ENCODE measurements at places on chromosomes 3 and 15.

DNA sequence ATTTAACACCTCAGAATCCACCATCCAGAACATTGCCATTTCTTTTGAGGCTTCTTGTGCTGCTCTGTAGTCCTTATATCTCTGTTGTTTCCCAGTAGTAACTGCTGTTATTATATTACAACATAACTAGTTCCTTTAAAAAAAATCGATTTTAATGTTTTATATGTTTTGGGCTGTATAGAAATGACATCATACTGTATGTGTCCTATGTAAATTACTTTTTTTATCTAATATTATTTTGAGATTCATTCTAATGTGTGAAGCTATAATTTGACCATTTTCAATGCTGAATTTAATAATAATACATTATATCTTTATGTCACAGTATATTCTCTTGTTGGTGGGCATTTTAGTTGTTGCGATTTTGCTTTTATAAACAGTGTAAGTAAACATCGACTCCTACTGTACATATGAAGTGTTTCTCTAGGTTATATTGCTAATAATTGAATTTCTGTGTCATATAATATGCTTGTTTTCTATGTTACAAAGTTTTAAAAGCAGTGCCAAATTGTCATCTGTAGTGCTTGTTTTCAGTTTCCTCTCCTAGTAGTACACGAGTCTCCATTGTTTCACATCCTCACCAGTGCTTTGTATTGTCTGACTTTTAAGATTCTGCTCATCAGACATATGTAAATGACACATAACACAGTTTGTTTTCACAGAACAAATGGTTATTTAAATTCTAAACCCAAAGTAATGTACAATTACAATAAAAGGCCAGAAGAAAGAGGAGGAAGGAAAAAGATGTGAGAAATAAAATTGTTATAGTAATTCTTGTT lies 172.0 kb upstream of the LRRFIP2 start:
- no peak for DNase-seq

DNA sequence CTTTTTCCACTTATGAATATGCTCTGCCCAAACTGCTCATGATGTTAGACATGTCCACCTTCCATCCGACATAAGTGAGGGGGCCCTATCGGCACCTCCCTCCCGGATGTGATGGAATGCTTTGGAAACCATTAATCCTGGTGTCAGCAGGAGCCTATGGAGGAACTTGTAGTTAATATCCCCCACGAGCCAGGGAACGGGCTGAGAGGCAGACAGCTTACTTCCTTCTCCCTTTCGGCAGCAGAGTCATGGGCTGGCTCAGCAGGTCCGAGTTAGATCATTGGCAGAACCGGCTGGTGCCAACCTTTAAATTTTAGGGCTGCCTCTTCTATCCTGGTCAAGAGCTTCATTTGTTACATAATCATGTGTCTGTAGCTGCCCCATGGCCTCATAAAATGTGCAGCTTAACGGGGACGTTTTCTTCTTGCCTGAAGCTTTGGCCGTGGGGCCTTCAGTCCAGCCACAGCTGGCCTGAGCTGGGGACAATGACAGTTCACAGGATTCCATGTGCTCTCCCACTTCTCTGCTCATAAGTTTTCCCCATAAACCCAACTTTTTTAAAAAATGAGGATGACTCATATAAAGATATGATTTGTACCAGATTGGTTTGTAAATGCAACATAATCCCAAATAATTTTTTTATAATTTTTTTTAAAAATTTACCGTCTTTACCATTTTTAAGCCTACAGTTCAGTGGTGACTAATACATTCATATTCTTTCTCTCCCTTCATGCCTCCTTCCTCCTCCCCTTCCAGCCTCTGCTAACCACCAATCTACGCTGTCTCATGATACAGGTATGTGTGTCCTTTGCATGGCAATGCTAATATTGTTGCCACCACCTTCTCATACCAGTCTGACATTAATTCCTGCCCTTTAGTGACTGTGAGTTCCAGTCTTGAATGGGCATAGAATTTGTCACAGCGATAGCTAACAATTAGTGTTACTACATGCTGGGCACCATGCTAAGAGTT lies 62.2 kb upstream of the RGMA start:
- DNase-seq: no peak

DNA sequence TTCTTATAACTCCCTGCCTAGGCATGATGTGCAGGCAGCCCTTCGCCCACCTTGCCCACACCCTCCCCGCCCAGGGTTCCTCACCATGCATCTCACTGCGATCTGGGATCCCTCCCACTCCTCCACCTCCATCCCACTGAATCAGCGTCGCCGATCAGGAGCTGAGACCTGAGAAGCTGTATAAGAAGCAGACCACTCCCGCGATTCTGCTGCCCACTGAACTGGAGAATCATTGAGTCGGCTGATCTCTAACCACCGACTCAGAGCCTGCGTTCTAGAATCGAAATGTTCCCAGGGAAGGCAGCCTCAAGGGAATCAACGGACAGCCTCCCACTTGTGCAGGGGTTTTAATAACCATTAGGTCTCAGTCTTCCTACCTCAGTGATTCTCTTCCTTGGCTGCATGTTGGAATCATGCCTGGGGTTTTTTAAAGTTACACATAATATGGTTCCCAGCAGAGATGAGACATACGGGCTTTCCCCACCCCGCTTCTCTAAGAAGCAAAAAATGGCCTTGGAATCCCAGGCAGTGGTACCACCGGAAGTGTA lies 60.2 kb downstream of the TMEM44 start:
- no peak for DNase-seq

DNA sequence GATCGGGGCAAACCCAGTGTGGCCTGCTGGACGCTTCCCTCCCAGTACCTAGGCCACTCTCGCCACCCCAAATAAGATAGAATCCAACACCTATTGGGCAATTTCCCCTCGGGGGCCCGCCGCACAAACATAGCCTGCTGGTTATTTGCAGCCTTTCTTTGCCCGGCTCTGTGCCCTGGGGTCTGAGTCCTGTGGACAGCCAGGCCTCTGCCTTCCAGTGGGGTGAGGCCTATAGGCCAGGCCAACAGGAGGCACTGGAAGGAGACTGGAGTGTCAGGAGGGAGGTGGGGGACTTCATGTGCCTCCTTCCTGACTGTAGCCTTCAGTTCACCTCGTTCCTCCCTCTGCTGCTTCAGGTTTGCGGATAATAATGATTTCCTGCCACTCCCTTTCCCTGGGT lies 47.4 kb upstream of the LDHAL6B start:
- no peak for DNase-seq

GRCh38 chr3:169237201-169237600 lies 426.3 kb downstream of the MECOM start:
- DNase-seq: no peak

DNA sequence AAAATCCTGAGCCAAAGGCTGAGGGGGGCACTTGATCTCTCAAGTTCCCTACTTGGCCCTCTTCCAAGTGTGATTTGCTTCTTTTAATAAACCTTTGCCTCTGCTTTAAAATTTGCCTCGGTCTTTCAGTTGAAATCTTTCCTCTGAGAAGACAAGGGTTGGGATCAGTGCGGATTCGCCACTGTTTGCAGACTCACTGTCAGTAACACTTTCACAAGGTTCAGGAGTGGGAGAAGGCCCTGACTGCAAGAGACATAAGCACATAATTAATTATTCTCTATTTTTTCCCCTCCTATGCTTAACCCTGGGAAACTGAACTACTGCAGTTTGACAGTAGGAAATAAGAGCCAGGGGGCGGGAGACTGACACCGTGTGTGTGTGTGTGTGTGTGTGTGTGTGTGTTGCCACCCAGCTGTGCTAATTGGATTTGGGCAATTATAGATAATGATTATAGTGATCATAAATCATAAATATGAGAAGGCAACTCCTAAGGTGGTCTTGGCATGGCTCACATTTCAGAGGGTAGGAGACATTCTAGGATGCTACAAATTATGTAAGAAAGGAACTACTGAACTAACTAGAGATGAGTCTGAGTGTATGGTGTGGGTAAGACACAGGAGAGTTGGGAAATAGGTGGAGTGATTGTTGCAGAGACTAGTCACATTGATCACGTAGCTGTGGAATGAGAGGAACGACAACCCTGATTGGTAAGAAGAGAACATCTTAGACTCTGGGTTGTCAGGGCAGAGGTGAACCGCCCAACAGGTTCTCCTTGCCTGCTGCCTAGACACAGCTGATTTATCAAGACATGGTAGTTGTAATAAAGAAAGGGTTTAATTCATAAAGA lies 5.5 kb upstream of the ZNF662 start:
- no peak for DNase-seq

- no peak for DNase-seq
Observed at GRCh38 chr3:158753854-158754253, 21.6 kb upstream of the RARRES1 start.

DNA sequence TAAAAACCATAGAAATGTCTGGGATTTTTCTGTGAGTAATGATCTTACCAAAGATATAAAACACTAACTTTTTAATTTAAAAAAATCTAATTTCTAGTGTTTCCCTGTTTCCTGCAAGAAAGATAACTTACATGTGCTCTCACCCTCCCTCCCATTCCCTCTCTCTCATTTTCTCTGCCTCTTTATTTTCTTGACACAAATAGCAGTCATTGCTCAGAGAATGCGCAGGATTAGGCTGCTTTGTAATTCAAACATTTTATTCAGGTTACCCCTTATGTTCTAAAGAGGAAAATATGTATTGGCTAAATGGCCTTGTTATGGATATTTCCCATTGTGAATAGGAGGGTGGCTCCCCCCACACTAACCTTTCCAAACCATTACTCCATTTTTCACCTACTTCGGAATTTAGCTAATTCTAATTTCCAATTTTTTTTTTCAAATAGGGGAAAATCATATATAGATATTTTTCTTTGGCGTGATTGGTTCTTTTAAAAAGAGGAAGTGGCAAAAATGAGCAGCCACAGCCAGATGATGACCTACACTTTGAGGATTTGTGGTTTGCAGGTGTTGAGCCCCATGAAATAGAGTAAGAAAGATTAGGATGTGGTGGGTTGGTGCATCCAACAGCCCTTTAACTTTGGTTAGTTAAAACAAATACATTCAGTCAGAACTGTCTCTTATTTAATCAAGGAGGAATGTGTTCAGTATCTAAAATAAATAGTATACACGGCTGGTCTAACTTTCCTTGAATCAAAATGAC lies 554.4 kb downstream of the IGSF11 start:
- DNase-seq: no peak

Data from NCI-H2081 treated with DMSO at 0.1 percent for 48 hours (cell line).